Aorta (tissue), 5 donors: ENCODE measurements at places on chromosomes 5 and 9.

GRCh38 chr9:125477089-125477544, 215.5 kb downstream of the GAPVD1 start:
- DNase-seq: no peak

DNA sequence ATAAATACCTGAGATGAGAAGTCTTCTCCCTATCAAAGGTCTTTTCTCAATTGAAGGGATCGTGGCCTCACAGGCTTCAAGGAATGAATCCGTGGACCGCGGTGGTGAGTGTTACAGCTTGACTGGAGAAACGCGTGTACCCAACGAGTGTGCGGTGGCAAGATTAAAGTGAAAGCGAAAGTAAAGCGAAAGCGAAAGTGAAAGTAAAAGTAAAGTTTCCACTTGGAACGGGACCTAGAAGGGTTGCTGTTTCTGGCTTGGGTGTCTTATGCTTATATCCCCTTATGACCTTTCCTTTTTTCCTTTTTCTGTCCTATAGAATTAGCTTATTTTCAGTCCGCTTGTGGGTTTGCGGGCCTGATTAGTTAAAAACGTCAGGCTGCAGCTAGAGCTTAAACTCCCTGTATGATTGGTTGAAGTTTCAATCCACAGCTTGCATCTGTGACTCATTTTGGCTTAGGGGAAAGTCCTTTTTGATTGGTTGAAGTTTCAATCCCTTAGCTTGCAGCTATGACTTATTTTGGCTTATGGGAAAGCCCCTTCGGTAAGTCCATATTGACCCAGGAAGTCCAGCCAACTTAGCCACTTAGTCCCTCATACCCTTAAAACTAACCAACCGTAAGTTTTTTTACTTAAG, 924.3 kb upstream of the CDH10 start:
- no peak for DNase-seq

- DNase-seq: no peak
These were observed 80.5 kb downstream of the SMIM15 start for GRCh38 chr5:61081741-61082140.

DNA sequence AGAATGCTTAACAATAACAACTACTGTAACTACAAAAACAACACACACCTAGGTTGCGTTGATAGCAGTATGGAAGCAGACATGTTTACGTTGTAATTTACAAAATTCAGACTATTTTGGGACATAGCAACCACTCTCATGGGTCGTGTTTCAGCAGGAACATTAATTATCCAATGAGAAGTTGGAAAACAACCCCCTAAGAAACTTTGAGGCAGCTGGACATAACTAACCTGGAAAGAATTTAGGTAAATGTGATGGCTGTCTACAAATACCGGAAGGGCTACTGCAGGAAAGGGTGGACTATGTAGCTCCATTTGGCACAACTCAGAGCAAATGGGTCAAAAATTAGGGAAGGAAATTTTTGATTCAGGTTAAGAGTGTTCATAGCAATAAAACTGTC, 409.3 kb downstream of the ADGRV1 start:
- no peak for DNase-seq

DNA sequence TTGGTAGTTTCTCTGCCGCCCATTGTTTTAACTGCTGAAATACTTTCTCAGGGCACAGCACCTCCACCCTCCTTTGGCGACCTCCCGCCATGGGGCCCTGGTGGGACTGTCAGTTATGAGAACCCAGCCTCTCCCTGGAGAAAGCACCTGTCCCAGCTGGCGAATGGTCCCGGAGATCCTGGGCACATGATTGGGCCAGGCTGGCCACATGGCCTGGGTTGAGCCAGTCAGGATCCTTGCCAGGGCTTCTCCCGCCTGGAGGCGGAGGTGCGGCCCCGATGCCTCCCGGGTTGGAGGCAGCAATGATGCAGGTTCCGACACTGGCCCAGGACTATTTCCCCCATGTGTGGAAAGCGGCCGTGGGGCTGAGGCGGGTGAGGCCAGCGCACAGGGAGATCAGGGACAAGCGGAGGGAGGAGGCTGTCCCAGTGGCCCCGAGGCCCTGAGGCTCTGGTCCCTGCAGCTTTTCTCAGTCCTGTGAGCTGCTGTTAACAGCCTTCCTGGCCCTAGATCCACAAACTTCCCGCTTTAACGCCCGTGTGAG, 13.6 kb downstream of the UNC5A start:
- DNase-seq: no peak

DNA sequence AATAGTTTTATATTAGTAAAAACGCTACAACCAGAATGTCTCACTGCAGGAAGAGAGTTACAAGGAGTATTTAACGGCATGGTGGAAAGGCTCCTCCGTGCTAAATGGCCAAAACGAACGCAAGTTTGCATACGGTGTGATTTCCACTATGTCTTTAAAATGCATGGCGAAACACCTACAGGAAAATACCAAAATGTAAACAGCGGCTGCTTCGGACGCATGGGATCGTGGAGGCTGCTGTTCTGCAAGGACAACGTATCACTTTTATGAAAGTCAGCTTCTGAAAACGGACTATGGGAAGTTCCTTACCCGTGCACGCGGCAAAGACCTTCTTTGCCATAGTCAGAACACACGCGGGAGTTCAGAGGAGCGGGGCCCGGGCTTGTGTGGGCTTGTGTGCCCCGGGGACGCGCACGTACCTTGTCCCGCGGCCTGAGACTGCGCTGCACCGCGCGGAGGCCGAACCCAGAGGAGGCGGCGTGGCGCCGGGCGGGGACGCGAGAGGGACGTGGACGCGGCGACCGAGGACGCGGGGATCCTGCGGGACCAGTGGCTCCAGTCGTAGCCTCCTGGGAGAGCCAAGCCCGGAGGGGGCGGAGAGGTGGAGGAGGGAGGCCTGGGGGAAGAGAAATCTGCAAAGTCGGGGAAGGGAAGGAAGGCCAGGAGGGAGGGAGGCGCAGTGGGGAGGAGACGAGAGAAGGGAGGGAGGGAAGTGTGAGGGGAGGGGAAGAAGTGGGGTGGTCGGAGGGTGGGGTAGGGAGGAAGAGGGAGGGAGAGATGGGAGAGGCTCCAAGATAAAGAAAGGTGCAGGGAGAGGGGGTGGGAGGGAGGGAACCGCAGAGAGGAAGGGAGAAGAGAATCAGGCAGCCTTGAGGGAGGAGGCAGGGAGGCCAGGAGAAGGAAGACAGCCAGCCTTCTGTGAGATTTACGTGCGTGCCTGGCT, at the start of gene CMBL:
Gene CMBL (minus strand): TSS at position 697 of the 943 bp plus-strand sequence. CDS start 17,140 bp downstream, outside the sequence.
- peak; percentile 85 for DNase-seq

GRCh38 chr5:158058208-158059120, 199.5 kb upstream of the CLINT1 start:
- no peak for DNase-seq

DNA sequence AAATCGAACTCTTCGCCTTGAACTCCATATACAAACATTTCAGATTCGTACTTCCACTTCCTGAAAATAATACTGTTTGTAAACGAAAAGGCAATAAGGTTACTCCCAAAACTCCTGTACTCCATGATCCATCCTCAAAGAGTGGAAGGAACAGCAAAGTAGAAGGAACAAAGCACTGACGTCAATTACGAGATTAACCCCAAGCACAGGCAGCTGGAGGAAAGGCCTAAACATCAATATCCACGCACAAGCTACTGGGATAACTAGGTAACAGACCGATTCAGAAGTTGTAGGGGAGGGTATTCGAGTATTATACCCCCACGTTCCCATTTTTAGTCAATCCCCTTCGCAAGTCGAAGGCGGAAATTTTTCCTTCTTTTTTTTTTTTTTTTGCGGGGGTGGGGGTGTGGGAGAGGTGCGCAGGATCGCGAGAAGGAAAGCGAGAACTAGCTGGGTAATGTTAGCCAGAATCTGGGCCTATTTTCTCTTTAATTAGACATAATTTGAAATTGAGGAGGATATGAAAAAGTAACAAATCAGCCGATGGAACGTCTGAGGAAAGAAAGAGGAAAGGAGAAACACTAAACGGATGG, 909 bp downstream of the AFF4 start:
- DNase-seq: peak; percentile 62

DNA sequence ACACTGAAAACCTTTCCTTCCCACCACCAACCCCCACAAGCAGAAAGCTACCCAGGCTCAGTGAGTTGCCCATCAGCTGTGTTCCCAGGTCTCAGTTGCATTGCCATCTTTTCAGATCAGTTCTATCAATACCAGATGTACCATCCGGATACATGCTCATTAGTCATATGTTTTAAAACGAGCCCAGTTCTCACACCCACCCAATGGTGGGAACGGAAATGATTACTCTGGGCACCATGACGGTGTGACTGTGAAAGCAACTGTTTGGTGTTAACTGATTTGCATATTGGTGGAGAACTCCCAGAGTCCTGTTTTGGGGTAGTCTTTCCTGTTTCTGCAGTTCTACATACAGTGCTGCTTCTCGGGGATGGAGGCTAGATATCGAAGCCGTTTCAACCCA, 212.3 kb downstream of the TRIM36 start:
- no peak for DNase-seq

- DNase-seq: no peak
These were observed 232.1 kb downstream of the MAN2A1 start for GRCh38 chr5:109921735-109922380.

DNA sequence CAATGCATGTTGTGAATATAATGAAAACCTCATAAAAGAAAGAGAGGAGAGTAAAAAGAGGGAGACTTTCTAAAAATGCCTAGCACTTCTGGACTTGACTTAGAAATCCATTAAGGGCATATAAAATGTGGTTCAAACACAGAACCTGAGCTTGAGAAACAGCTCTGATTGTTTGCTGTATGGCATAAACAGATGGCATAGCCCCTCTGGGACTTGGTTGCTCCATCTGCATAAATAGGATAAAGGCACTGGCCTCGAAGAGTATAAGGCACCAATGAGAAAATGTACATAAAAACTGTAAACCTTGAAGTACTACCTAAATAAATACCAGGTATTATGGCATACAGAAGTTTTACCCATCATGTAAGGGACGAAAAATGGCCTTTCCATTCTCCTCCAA, 23.8 kb downstream of the MRPS27 start:
- no peak for DNase-seq

GRCh38 chr5:148912714-148913398, 86.4 kb downstream of the ADRB2 start:
- DNase-seq: no peak

GRCh38 chr5:162407614-162408013, 340.0 kb downstream of the GABRG2 start:
- DNase-seq: no peak

DNA sequence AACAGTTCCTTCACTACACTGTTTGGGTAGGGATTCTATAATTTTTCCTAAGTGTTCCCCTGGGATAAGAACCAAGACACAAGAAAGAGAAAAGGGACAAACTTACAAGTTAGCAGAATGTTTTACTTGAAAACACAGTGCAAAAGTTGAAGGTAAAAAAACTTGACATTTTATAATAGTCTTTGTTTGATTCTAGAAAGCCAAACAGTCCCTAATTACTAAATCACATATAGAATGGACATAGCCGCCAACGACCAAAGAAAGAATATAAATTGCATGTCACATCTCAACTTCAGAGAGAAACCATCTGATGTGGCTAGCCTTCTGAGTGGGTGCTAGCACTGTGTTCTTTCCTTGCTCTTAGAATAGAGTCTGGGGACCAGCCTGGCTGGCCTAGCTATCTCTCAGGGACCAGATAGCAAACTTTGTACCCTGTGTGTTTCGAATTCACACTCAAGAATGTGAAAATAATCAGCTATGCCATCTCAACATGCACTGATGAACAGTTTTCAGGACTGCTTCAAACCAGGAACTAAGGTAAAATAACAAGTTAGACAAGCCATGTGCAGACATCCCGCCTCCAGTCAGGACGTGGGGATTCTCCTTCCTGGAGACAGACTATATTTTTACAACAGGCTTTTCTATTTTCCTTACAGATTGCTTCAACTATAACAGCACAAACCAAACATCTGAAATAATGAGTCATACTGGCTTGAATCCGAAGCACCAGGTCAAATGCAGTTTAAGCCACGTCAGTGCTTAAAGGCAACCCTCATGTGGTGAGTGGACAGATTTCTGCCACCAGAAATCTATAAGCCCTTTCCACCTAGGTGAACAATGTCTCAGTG, 53.7 kb downstream of the LHFPL2 start:
- DNase-seq: peak; percentile 62

- no peak for DNase-seq
These were observed 117.3 kb downstream of the GDNF start for GRCh38 chr5:37722236-37723161.

GRCh38 chr5:75364571-75365280, 27.7 kb downstream of the HMGCR start:
- no peak for DNase-seq

DNA sequence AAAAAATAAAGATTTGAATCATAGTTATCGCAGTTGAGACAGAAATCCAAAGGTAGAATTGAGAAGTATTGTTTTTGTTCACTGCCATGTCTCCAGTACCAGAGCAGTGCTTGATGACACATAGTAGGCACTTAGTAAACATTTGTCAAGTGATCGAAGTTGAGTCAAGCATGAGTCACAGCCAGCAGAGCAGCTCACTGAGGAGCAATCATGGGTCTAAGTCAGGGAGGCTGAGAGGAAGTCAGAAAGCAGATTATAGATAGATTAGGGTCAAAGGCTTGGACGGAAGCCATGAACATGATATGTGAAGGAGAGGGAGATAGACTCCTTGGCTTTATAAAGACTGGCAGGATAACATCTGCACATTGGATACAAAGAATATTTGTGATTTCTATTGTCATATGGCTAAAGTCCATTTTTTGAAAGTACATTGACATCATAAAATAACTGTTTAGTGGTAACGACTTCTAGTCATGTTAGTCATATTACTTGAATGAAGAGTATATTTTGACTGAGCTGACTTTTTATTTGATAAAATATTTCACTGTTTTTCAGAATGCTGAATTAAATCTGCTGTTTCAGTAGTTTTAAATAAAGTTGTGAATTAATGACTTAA, 168.5 kb downstream of the RAB3C start:
- DNase-seq: no peak

DNA sequence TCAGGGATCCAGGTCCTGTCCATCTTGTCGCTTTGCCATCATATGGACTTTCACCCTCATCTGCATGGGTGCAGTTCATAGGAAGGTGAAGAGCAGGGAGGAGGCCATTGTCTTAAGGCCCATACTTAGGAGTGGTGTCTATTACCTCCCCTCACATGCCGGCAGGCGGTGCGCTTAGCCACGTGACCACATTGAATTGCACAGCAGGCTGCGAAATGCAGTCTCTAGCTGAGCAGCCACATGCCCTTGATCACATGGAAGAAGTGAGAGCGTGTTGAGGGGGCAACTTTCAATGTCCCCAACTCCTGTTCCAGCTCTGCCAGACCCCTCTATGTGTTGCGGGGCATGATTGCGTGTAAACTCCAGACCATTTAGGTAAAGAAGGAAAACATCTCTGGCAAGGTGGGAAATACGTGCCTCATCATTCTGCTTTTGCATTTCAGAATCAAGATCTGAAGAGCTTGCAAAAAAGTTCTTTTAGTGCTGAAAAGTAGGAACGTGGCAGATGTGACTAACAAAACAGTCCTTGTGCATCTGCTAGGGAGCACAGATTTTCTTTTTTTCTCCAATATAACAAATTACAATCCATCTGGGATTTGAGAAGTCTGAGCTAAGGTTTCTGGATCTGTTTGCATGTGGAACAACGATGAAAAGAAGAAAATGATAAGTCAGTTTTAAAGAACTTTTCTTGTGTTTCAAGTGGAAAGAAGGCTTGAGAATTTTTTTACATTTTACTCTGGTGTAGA, 34.4 kb downstream of the ROPN1L start:
- no peak for DNase-seq
